Fibroblast of skin of left biceps (primary cell): ENCODE measurements at places on chromosomes 1 and 21.

- peak; percentile 90 for DNase-seq
Measured at GRCh38 chr1:96865731-96866685, 144.4 kb downstream of the PTBP2 start.

GRCh38 chr21:31252611-31253010 is 91.5 kb downstream of the TIAM1 start:
- no peak for DNase-seq

DNA sequence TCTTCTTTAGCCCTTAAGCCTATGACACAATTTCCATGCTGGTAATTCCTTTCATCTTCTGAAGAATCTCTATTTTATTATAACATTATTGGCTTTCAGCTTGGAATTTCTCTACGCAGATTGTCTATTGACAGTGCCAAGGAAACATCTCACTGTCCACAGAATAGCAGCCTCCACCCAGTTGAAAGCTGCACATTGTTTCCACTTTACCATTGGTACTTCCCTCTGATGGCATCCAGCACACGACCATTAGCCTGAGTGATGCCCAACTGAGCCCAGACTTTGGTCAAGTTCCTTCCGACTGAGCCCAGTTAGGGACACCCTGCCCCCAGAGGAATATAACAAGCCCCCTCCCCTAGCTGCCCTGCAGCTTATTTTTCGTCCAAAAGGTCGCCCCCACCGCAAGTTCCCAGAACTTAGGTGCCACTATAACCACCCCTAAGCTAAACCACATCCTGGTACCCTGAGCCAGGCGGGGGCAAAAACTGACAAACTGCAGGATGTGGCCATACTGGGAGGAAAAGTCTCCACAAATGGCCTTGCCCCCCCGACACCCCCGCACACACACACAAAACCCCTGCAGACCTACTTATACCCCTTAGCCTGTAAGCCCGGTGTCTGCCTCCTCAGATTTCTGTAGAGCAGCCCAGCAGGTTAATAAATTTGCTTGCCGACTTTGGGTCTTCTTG is 13.2 kb downstream of the GBP5 start:
- DNase-seq = no peak

GRCh38 chr1:117030271-117030877 is 28.8 kb downstream of the CD101 start:
- DNase-seq = no peak

- no peak for DNase-seq
Measured at GRCh38 chr1:176604461-176604860, 141.5 kb downstream of the PAPPA2 start.

DNA sequence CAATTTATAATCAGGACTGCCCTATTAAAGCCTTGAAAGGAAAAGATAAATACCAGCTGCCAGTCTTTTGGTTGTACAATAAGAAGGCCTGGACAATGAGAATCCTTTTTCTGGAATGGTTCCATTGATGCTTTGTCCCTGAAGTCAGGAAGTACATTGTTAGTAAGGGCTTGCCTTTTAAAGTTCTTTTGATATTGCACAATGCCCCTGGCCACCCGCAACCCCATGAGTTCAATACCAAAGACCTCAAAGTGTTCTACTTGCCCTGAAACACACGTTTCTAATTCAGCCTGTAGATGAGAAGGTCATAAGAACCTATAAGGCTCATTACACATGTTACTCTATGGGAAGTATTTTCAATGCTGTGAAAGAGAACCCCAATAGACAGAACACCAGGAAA is 112.1 kb downstream of the OLFM3 start:
- DNase-seq = no peak

GRCh38 chr1:88519156-88519555 is 164.9 kb upstream of the PKN2 start:
- peak; percentile 30 for DNase-seq

GRCh38 chr1:151621351-151621750 is 9.5 kb downstream of the SNX27 start:
- no peak for DNase-seq

DNA sequence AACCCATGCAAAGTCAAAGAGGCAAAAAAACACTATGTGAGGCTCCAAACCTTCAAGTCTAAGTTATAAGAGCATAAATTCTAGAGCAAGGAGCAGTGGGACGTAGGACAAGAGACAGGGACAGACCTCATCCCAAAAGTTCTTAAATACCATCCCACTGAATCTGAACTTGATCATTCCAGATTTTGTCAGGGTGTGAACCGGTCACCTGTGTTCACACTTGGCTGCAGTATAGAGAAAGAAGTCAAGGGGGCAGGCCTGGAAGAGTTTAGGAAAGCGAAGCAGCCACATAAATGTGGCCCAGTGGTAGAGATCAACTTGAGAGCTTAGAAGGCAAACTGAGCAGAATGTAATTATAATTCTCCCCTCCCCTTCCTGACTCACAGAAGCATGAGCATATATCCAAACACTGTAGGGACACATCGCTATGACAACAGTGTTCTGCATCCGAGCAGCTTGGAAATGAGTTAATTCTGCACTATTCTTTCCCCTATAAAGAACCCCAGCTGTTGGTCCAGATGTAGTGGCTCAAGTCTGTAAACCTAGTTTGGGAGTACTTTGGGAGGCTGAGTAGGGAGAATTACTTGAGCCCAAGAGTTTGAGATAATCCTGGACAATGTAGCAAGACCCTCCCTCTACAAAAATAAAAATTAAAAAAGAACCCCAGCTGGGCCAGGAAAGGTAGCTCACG is 2.7 kb downstream of the AKR7A2 start:
- peak; percentile 15 for DNase-seq

DNA sequence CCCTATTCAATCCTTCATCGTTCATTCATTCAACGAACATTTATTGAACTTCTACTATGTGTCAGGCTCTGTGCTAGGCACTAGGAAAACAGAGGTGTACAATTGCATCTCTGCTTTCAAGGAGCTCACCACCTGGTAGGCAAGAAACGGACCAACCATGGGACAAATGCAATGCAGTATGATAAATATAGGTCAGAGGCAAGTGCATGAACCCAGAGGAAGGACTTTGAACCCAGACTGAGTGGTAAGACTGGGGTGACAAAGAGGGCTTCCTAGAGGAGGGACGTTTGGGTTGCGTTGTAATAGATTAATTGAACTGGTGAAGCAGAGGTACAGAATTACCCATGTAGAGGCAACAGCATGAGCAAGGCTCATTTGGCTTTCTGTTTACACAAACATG is 16.4 kb downstream of the CD2 start:
- no peak for DNase-seq

DNA sequence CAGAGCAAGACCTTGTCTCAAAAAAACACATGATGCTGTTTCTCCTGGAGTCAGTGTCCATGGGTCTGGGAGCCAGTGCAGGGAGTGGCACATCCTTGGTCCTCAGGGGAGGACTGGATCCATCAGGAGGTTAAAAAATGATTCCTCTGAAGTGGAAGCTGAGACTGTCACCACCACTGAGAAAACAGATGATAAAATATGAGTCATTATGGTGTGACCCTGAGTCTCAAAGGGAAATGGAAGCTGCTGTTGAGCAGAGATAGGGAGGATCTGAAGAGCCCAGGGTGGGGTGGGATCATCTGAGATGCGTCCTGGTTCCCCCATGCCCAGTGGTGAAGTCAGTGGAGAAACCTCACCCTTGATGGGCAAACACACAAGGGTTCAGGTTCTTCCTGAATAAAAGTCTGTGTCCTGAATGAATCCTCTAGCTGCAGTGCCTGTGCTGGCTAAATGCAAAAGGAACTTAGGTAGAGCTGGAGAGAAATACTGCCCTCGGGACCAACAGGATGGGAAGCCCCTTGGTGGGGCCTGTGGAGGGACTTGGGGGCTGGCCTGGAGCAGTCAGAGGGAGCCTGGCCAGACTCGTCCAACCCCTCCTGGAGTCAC is 61.6 kb upstream of the TENT5B start:
- no peak for DNase-seq

GRCh38 chr1:11708554-11709350 is 17.2 kb downstream of the DRAXIN start:
- DNase-seq = no peak

GRCh38 chr1:94056996-94057395 is 64.0 kb downstream of the ABCA4 start:
- no peak for DNase-seq

DNA sequence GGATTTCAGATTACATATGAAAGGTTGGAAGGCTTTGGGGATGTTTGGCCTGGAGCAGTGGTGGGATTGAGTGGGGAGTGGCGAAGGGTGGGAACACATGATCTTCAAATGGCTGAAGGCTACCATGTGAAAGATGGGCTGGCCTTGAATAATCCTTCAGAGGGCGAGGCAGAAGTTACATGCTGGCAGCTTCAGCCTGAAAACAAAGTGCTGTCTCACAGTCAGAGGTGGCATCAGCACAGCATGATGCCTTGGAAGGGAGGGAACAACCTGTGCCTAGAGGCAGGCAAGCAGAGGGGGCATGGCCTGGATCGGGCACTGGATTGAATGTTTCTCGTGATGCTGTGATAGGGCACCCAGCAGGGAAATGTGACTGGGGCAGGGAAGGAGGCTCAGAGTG is 130.8 kb downstream of the BEND5 start:
- no peak for DNase-seq

- DNase-seq = peak; percentile 44
Measured at GRCh38 chr1:98794196-98794886, 132.8 kb downstream of the SNX7 start.

- DNase-seq = no peak
Measured at GRCh38 chr1:23913212-23913880, at the start of gene CNR2. CNR2 (minus strand) TSS chr1:23913362; CDS start chr1:23875617, 37,745 bp downstream.

DNA sequence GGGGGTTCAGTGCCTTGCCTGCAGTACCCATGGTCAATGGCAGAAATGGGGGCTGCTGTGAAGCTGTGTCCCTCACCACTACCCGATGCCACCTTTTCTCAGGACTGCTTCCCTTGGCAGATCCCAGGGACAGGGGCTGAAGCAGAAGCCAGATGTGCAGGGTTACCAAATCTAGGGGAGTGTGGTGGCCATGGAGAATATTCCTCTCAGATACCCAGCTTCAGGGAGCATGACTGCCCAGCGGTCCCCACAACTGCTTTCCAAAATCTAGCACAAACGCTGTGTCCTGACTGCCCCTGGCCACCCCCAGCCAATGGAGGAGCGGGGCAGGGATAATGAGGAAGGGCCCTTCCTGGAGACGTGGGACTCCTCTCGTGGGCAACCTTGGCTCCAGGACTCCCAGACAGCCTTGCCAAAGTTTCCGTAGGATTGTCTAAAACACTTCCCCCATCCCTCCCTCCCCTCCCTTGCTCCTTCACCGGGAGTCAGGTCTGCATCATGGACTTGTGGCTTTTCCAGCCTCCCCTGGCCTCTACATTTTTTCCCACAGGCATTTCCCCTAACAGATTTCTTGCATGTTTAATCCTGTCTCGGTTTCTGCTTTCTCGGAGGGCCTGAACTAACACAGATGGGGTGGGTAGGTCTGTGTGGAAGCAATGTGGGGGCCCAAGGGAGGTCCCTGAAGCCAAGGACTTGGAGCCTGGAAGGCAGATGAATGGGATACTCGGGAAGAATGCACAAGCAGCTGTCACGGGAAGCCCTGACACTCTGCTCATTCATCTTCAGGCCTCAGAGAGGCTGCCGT is 80.5 kb downstream of the OMA1 start:
- peak; percentile 88 for DNase-seq

- DNase-seq = no peak
Measured at GRCh38 chr1:201305815-201306214, 22.5 kb downstream of the PKP1 start.

DNA sequence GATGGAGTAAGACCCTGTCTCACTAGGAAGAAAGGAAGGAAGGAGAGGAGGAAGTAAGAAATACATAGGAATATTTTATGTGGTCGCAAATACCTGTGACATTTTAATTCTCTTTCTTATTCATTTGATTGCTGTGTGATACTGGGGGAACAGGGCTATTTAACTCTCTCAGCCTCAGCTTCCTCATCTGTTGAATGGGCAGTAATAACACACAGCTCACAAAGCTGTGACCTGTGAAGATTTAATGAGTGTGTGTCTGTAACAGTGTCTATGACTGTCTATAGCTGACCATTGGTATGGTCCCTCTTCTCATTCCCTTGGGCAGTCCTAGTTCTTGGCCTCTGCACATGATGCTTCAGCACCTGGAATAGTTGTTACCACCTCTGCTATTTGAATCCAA is 13.6 kb upstream of the GPR161 start:
- DNase-seq = no peak

GRCh38 chr1:30378991-30379581 is 344.3 kb downstream of the MATN1 start:
- peak; percentile 84 for DNase-seq
